ENCODE measurements at places on chromosomes 1 and 21. TPM values are rescaled to one million over a fixed set of nuclear protein-coding genes. Genes with fewer than 3 reads are reported as not detected.

- no peaks in the 10 kb centered on the region for H3K36me3 ChIP-seq
- no peak for DNase-seq
- peak overlapping the region; percentile 46 for H3K27ac ChIP-seq
- peaks cover 13% of the 10 kb centered on the region for H3K4me1 ChIP-seq
Observed at GRCh38 chr1:65253800-65254319, 55.5 kb upstream of the DNAJC6 start.

DNA sequence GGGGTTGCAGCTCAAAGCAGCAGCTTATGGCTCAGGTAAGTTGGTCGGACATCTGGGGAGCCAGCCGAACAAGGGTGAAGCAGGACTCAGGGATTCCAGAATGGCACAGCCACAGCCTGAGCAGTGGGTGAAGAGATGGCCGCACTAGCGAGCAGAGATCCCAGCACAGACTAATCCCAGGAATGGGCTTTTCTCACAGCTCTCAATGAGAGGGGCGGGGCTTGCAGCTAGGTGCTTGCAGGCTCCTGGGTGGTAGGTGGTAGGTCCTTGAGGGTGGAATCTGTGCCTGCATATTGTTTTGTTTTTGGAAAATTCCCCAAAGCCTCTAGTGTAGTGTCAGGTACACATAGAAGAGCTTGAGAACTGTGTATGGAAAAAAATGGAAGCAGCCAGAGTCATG, 9.0 kb downstream of the KIAA0040 start:
- peaks cover 58% of the 10 kb centered on the region for H3K36me3 ChIP-seq
- DNase-seq, result no peak
- no peak overlapping the region for H3K4me3 ChIP-seq
- peaks cover 62% of the 10 kb centered on the region for H3K4me1 ChIP-seq
- no peak overlapping the region for H3K27ac ChIP-seq

DNA sequence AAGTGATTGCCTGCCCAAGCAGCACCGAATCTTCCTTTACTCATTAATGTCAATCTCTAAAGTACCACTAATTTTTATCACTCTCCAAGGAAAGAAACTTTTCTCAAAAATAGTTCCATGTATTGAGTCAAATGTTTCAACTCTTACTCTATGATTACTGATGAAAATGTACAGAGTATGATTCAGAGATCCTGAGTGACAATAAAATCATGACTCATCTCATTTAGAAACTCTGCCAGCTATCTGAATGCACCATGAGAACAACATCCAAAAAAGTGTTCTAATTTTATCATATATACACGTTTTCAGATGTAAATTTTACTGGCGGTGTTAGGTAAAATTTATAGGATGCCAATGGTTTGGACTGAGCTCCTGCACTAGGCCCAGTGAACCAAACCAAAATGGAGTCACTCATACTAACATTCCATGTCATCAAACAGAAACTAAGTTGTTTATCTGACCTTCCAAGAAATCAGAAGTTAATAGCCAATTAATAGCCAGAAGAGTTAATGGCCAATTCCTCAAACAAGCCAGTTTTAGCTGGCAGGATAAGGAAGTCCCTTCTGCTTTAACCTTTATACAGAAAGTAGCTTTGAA, 22.6 kb downstream of the PLPPR5 start:
- no peaks in the 10 kb centered on the region for H3K4me1 ChIP-seq
- no peak for DNase-seq
- no peak overlapping the region for H3K27ac ChIP-seq

DNA sequence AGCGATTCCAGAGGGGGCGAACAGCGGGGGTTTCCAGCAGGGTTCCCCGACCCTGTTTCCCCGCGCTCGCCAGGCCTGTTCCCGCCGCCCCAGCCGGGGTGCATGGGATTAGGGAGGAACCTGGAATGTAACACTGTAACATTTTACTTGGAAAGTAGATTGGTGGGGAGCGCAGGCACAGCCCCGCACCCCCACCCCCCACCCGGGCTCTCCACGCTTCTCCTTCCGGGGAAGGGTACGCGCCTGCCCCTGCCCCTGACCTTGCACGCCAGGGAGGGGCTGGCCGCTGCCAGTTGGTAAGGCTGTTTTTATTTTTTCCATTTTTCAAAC, 427 bp downstream of the FAM3B start:
- no peak overlapping the region for H3K4me3 ChIP-seq
- peaks cover 58% of the 10 kb centered on the region for H3K27me3 ChIP-seq
- H3K4me1 ChIP-seq, result peaks cover 12% of the 10 kb centered on the region

- H3K27me3 ChIP-seq, result peaks cover 6% of the 10 kb centered on the region
- no peak for DNase-seq
- H3K36me3 ChIP-seq, result no peaks in the 10 kb centered on the region
- no peaks in the 10 kb centered on the region for H3K4me1 ChIP-seq
- H3K4me3 ChIP-seq, result no peak overlapping the region
Observed at GRCh38 chr1:112247036-112247597, 148.9 kb upstream of the CTTNBP2NL start.

DNA sequence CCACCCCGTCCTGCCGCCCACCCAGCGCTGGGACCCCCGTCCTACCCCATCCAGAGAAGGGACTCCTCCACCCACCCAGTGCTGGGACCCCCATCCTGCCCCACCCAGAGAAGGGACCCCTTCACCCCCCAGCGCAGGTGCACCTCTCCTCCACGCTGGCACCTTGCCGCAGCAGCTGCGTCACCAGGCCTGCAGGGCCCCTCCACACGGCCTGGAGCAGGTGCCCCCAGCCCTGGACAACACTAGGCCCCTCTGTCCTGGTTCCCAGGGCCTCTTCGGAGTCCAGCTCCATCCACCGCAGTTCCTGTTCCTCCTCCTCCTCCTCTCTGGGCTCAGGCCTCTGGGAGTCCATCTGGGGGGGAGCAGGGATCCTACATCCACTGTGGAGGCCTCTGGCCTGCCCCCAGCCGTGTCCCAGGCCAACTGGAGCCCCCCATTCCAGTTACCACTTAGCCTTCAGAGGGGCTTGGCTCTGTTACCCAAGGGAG, 378 bp downstream of the ANKRD65 start:
- no peaks in the 10 kb centered on the region for H3K36me3 ChIP-seq
- H3K4me3 ChIP-seq, result no peak overlapping the region
- H3K27ac ChIP-seq, result no peak overlapping the region

DNA sequence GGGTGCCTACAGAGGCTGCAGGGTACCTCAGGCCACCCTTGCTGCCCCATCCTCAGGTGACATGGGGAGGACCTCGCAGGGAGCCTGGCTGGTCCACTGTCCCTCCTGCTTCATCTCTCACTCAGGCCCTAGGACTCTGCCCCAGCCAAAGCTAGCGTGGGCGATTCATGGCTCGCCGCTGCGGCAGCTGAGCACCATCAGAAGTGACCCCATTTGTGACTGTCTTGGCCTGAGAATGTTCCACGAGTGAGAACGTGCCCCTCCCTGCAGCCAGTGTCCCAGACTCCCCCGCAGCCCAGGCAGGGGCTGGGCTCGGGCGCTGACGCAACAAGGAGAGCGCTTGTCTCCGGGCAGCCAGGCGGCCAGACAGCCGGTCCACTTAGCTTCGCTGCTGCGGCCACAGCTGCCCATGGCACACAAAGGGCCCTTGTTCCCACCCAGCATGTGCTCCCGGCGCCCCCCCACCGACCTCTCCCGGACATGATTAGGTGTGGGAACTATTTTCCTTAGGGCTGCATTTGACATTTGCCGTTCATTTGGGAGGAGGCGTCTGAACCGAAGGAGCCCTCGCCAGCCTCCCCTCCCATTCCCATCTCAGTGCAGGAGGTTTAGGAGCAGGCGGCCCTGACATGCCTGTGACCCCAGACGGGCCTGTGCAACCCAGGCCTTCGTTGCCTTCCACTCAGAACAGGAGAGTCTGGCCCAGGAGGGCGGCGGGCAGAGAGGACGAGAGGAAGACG, 19.3 kb upstream of the POFUT2 start:
- peaks cover 3% of the 10 kb centered on the region for H3K27me3 ChIP-seq
- no peak overlapping the region for H3K4me3 ChIP-seq
- DNase-seq, result peak; percentile 12
- H3K27ac ChIP-seq, result no peak overlapping the region
- H3K36me3 ChIP-seq, result no peaks in the 10 kb centered on the region

DNA sequence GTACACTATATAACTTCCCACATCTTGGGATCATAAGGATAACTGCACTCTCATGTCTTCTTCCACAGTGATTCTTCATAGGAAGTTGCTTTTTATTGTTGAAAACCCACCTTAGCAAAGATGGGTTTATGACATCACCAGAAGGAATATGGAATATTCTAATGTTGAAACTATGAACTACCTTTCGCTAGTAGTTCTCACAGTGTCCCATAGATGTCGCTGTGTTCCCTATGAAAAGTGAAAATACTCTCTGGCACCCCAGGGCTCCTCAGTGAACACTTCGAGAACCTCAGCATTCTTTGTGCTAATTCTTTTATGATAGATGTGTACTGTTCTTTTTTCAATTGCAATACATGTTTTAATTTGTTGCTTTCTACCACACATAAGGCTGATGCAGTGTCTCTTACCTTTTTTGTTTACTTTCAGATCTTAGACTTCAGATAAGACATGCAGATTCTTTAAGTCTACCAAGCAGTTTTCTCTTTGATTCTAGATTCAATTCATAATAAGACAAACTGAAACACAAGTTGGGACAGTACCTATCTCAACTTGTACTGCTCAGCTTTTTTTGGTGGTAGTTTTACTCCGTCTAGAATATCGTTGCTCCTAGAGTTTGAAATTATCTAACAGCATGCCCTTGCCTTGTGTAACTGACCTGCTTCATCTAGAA, 90.8 kb downstream of the GTF2B start:
- H3K4me3 ChIP-seq, result no peak overlapping the region
- peaks cover 43% of the 10 kb centered on the region for H3K36me3 ChIP-seq
- peak overlapping the region; percentile 36 for H3K27ac ChIP-seq
- H3K4me1 ChIP-seq, result peaks cover 8% of the 10 kb centered on the region
- DNase-seq, result no peak

DNA sequence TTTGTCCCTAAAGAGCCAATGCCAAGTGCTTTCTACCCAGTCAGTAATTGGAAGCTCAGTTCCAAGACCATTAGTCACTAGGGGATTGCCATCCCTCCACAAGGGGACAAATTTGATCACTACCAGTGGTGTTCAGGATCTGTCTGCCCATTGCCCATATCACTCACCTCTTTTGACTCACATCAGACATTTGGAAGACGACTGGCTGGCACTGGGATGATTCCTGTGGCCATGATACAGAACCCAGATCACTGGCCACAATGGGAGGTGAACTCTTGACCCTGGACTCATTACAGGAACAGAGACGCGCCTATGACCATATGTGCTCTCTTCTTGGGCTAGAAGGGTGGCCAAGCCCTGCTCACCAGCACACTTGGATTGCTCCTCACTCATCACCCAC, 71.0 kb downstream of the COLGALT2 start:
- no peak overlapping the region for H3K4me3 ChIP-seq
- peaks cover 5% of the 10 kb centered on the region for H3K4me1 ChIP-seq
- H3K27ac ChIP-seq, result no peak overlapping the region
- peaks cover 7% of the 10 kb centered on the region for H3K27me3 ChIP-seq
- peaks cover 1% of the 10 kb centered on the region for H3K36me3 ChIP-seq

DNA sequence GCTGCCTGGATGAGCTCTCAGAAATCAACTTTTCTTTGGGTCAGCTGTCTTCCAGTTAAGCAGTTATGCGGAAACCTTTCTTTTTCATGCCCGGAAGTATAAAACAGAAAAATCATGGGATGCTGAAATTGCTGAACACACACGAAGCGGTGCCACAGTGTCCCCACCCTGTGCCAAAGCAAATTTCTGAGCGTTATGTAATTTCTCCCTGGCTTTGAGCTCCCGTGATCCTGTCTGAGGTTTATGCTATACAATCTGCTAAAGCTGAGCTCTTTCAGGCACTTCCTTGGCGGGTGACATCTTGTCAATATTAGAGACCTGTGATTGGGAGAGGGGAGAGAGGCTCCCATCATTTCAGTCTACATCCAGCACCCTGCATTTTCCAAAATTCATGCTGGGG, 201.7 kb downstream of the ROR1 start:
- no peaks in the 10 kb centered on the region for H3K27me3 ChIP-seq
- no peaks in the 10 kb centered on the region for H3K36me3 ChIP-seq
- H3K4me3 ChIP-seq, result no peak overlapping the region
- H3K27ac ChIP-seq, result no peak overlapping the region
- no peak for DNase-seq
- no peaks in the 10 kb centered on the region for H3K4me1 ChIP-seq

- H3K36me3 ChIP-seq, result no peaks in the 10 kb centered on the region
- no peak for DNase-seq
- H3K27me3 ChIP-seq, result peaks cover 3% of the 10 kb centered on the region
- H3K27ac ChIP-seq, result no peak overlapping the region
Observed at GRCh38 chr1:183989078-183989577, 48.4 kb downstream of the COLGALT2 start.

Gene AGT
- not detected for total RNA-seq

Gene DOP1B
- 24.1 TPM for total RNA-seq

Gene GOLT1A
- not detected for total RNA-seq

Measured in activated naive CD8-positive, alpha-beta T cell treated with anti-CD3 and anti-CD28 coated beads, Interleukin-2, amount 10 ng/mL, durations not matched to agents 7 days and 5 days (primary cell).